ENCODE measurements at places on chromosomes 4 and X.

DNA sequence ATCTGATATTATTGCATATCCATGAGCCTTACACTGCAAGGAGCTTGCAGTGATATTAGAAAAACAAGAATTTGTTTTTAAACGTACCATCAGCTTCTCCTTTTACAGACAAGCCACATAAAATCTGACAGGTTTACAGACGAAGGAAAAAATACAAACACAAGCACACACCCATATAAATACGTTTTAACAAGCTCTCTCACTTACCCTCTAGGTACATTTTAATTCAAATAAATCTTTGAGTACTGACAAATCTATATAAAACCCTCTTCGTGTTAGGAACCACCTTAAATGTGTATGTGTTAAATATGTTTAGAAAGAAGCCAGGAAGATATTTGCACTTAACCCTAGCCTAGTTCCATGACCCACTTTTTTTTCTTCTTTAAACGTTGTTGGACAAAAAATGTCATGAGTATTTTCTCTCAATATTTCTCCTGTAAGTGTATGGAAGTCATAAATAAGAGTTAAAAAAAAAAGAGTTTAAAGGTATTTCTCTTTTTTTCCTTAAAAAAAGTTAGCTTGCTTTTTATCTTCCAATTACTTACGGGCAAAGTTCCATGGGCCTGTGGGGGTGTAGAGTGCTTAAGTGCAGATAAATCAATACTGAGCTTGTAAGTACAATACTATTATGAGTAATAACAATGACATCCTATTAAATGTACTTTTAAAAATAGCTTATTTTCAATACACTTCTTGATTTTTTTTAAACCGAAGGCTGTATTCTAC lies 1.5 kb downstream of the ARAP2 start:
- DNase-seq, result peak; percentile 25

DNA sequence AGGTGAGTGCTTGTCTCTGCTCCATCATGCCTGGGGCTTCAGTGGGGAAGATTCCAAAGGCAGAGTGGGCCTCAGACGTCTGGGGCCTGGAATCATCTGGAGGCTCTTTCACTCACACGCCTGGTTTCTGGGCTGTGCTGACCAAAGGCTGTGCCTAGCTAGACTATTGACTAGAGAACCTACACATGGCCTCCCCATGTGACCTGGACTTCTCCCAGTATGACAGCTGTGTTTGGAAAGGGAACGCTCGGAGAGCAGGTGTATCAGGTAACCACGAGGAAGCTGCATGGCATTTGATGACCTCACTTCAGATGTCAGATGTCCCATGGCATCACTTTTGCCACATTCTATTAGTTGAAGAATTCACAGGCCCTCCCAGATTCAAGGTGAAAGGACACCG lies 51.0 kb downstream of the ADGRL3 start:
- DNase-seq, result no peak

DNA sequence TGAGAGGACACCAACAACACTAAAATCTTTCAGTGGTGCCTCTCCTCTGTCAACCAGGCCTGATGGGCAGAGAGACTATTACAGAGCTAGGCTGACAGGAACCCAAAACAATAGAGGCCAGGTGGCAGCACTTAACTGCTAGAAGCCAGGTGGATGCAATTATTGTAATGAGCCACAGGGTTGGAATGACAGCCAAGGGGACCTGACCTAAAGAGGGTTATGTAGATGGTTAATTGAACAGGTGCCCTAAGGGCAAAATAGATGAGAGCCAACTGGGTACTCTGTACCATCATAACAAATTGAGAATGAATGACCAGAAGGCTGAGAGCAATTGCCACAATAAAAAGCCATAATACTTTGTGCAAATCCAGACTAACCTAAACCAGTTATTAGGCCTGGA lies 24.7 kb upstream of the FRAS1 start:
- DNase-seq, result no peak

DNA sequence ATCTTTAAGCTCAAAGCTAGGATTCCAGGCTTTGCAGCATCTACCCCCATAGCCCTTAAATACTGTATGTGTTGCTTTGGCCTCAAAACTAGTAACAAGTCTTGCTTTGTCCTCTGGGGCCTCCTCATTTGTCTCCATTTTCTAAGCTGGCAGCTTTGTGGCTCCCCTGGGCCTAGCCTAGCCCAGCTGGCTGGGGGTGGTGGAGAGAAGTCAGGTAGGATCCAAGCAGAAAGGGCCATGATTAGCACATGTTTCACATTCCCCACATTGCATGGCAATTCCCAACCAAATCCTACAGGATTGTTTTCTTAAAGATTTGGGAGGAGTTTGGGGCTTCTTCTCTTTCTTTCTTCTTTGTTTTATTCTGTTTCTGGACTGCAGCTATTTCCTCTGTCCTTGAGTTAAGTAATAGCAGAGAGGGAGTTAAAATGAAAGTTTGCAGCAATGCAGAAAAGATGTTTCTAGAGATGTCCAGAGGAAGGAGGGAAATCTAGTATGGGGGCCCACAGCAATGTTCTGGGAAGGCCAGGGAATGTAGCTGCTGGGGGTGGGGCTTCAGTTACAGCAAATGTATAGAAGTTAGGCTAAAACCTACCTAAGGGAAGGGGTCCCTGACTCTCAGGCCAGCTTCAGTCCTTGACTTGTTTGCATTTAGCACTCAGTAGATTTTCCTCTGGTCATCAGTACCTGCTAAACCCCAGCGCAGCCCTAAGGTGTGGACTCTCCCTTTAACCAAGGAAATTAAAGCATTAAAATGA lies 92.1 kb downstream of the SHROOM4 start:
- no peak for DNase-seq
